Germinal center (tissue), 1 donor: ENCODE measurements at places on chromosomes 1 and 21.

DNA sequence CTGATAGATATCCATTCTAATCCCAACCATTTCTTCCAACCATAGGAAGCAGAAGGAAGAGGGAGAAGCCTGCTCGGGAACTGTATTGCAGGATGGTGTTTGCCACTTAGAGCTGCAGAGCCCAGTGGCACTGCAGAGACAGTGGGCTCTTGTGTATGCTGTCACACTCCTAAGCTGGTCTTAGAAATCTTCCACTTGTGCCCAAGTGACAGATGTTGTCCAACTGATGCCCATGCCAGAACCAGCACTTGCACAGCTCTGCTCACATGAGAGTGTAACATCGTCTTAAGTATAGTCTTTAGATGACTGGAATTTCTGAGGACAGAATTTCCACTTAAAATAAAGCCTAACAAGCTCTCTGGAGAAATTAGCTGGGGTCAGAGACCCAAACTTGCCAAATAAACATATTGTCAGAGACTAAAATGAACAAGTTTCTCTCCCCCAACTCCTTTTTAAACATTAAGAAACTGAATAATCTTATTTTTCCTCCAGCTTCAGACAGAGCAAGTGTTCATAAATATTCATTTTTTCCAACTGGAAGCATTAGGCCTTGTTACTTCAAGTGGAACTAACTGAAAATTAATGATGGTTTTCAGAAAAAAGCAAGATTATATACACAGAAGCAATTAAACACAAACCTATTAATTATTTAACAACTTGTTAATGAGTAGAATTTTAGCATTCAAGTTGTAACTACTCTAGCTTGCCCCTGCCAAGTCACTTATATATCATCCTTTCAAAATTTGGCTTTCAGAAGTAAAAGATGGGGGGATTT is 577.3 kb downstream of the AJAP1 start:
- no peak for DNase-seq

- no peak for DNase-seq
These were observed 173.7 kb downstream of the CLEC20A start for GRCh38 chr1:178323067-178323466.

GRCh38 chr1:25619101-25619890 is 2.7 kb downstream of the MAN1C1 start:
- peak; percentile 40 for DNase-seq

DNA sequence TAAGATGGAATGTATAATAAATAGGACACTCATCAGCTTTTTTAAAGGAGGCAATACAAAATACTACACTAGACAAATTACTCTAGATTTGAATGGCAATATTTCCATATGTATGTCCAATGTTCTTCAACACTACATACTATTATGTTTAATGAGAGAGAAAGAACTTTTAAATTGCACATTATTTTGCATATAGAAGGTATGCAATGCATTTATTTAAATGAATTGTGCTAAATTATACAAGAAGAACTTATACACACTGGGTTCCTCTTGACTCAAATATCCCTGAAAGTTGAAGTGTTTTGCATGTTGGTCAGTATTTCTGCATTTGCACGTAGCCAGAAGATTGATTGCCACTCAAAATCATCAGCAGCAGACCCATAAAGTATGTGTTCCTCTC is 839.6 kb downstream of the ADGRL2 start:
- no peak for DNase-seq

DNA sequence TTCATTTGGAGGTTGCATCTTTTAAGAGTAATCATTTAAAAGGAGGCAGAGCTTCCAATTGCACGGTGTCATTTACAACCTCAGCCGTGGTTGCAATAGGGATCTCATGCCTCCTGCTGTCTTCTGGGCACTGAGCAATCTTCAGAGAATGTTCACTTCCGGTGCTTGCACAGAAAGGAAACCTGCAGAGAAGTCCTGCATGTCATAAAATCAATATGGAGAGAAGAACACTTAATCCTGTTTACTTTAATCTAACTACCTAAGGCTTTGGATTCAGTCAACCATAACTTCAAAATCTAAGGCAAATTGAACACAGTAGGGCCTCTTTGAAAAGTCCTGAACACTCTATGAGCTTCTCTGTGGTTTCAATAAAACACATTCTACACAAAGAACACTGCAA is 11.3 kb upstream of the MAP10 start:
- no peak for DNase-seq

GRCh38 chr1:46568461-46568891 is 17.0 kb upstream of the KNCN start:
- DNase-seq = no peak

- no peak for DNase-seq
These were observed 18.3 kb upstream of the PSMB2 start for GRCh38 chr1:35659589-35659988.

GRCh38 chr1:35443768-35444518 is 113.3 kb downstream of the KIAA0319L start:
- no peak for DNase-seq

- DNase-seq = no peak
These were observed 248.4 kb downstream of the RHOU start for GRCh38 chr1:228983661-228984060.

GRCh38 chr1:17265162-17265561 is 16.3 kb downstream of the PADI3 start:
- DNase-seq = no peak

DNA sequence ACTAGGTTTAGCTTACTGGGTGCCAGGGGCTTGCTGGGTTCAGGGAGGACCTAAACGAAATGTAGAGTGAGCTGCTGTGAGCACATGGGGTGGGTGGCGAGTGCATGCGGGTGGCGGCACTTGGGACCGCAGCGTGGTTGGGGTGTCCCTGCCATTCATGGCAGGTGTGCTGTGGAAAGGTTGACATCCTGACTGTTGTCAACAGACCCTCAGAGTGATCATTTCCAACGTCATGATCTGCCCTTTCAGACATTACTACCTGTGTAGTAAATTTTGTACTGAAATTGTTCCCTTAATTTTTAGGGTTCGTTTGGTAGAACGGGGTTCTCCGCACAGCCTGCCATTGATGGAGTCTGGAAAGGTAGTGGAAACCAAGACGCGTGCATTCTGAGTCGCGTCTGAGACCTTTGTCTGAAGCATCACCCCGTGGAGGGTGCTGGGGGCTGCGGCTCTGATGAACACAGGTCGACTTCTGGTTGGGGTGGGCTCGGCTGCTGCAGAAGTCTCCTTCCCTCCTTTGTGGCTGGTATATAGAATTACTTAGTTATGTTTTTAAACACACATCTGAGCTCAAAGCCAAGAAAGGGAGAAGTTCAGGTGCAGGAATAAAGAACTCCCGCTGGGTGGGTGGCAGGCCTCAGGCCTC is 43.3 kb downstream of the S100B start:
- no peak for DNase-seq

DNA sequence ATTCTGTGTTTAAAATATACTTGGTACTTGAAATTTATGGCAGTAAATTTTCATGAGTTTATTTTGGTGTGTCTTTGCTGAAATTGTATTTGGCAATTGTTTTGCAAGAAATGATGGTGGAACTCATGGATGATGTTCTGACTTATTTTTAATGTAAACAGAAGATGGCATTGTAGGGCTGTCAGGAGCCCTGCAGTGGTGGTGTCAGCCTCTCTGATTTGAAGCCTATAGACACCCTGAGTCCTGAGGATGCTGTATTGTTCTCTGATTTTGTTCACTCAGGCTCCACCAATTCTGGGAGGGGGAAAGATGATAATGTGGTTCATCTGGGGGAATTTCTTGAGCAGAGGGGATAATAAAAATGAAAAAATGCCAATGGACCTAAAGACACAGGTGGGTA is 79.8 kb downstream of the LHX8 start:
- DNase-seq = no peak
